NCI-H510A (cell line): ENCODE measurements at places on chromosomes 11 and 22.

DNA sequence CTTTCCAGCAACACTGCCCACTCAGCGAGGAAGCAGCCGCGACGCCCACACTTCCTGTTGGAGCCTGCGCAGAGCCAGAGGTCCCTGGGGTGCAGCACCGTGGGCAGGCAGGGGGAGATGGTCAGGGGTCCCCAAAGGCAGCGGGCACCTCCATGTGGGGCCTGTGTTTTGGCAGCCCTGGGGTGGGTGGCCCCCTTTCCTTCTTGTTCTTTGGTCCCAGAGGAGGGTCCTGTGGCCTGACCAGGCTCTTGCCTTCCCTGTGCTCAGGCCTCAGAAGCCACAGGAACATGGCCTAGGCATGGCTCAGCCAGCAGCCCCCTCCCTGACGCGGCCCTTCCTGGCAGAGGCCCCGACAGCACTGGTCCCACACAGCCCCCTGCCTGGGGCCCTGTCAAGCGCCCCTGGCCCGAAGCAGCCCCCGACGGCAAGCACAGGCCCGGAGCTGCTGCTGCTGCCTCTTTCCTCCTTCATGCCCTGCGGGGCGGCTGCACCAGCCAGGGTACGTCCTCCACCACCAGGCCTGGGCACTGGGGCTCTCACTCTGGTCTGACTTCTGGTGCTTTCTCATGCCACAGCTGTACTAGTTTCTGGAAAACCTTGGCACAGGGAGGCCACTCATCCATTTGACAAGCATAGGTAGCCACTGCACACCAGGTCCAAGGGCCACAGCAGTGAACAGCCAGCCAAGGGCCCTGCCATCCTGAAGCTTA is 47.1 kb downstream of the PISD start:
- DNase-seq = no peak

DNA sequence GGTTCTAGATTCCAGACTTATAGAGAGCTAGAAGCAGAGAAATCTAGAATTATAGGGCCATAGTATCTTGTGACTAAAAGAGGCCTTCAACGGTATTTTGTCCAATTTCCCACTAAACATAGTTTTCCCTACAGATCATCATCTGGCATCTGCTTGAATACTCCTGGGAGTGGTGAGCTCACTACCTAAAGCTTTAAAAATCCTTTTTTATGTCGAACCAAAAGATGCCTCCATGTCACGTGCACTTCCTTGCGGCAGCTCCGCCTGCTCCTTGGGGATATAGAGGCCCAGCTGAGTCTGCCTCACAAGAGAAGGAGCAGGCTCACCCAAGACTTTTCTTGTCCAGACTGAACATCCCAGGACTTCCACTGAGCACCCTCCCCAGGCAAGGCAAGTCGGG is 4.3 kb upstream of the MB start:
- no peak for DNase-seq

- no peak for DNase-seq
Observed at GRCh38 chr11:112178428-112178827, 3.1 kb downstream of the BCO2 start.

- DNase-seq = no peak
Observed at GRCh38 chr11:113338730-113339129, 24.3 kb downstream of the TTC12 start.

DNA sequence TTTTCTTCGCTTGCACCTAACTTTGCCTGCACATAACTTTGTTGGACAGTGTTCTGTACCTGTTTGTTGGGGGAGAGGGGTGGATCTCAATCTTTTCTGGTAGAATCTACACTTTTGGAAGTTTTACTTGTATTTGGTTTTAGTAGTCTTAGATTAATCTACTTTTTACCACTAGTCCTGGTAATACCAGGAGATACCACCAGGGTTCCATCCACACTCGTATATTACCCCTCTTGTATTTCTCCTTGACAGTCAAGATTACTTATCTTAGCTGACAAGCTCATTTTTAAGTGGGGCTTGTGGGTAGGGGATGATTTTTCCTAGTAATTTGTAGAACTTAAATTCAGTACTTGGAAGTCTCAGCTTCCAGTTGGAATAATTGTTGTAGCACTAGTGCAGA is 37.3 kb upstream of the TECTA start:
- DNase-seq = no peak

DNA sequence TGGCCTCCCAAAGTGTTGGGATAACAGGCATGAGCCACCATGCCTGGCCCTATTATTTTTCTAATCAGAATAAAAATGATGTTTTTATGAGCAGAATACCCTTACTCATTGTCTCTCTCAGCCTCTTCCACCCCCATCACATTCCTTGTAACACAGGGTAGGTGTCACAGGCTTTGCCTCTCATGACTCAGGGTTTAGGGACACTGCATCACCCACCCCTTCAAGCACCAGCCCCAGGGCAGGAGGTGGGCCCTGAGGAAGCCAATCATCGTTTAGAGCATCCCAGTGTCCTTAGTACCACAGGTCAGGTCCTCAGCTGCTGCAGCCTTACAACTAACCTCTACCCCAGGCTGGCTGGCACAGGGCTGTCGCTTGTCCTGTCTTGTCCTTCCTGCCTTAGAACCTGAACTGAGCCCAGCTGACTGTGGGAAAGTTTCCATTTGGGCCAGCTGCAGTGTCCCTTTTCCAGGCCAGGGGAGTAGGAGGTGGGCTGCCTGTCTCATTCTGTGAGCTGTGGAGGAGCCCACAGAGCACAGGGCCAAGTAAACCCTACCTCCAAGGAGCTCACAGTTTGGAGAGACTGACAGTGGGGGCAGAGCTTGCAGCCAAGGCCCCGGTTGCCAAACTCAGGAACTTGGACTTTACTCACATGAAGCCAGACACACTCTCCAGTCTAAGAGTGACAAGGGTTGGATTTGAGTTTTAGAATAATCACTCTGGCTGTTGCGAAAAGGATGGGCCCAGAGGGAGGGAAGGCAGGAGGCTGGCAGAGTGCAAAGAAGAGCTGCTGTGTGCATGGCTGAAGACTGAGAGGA is 19.5 kb upstream of the UVRAG start:
- no peak for DNase-seq
